Stimulated activated naive B cell treated with anti-CD40 and anti-IgM and Interleukin-4, amounts not matched to agents 10 μg/mL and 1 μg/mL and 100 μg/mL, for 72 hours (primary cell): ENCODE measurements at places on chromosomes 11 and 22.

DNA sequence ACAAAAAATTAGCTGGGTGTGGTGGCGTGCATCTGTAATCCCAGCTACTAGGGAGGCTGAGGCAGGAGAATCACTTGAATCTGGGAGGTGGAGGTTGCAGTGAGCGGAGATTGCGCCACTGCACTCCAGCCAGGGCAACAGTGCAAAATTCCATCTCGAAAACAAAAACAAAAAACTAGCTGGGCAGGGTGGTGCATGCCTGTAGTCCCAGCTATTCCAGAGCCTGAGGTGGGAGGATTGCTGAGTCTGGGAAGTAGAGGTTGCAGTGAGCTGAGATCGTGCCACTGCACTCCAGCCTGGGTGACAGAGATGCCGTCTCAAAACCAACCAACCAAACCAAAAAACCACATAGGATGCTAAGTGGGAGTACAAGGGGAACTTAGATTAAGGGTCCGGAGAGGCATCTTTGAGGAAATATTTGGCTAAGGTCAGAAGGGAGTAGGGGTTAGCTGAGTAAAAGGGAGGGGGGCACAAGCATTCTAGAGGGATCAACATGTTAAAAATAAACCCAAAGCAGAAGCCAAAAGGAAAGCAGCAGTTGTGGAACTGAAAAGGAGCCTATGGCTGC is 10.2 kb downstream of the PHF5A start:
- H3K36me3 ChIP-seq = peaks cover 23% of the 10 kb centered on the region
- H3K27me3 ChIP-seq = no peaks in the 10 kb centered on the region
- H3K4me3 ChIP-seq = no peak overlapping the region
- DNase-seq = no peak
- peak overlapping the region; percentile 62 for H3K27ac ChIP-seq
- H3K4me1 ChIP-seq = peaks cover 23% of the 10 kb centered on the region

GRCh38 chr11:66906061-66906733 is 49.3 kb downstream of the LRFN4 start:
- no peaks in the 10 kb centered on the region for H3K4me1 ChIP-seq
- no peak overlapping the region for H3K4me3 ChIP-seq
- peaks cover 7% of the 10 kb centered on the region for H3K27me3 ChIP-seq
- H3K36me3 ChIP-seq = no peaks in the 10 kb centered on the region
- no peak for DNase-seq

- peaks cover 34% of the 10 kb centered on the region for H3K4me1 ChIP-seq
- no peak for DNase-seq
- peaks cover 4% of the 10 kb centered on the region for H3K36me3 ChIP-seq
- peak overlapping the region; percentile 86 for H3K27ac ChIP-seq
- no peaks in the 10 kb centered on the region for H3K27me3 ChIP-seq
Observed at GRCh38 chr22:46612904-46613605, 7.1 kb upstream of the GRAMD4 start.

DNA sequence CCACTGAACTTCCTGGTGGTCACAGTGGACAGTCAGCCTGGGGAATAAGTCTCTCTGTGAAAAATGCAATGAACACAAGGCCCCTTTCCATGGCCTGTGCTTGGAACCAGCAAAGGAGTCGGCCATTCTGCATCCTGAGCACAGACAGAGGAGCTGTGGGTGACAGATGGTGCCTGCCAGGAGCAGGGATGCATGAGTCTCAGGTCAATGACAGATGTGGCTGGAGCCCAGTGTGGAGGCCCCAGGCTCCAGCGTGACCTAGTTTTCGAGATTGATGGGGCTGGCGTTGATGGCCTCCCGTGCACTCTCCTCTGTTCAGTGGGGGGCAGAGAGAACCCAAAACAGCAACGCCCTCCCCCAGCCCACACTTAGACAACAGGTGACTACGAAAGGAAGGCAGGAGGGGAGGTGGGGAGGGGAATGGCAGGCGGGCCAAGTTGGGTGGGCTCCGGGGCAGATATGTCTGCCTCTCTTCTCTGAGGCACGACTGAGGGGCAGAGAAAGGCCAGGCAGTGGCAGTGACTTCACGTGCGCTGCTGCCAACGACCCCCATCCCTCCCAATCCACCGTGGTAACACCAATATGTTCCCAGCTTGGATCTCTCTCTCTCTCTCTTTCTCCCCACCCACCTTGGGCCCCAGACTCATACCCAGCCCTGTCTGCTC is 34.4 kb upstream of the CD5 start:
- H3K36me3 ChIP-seq = peaks cover 50% of the 10 kb centered on the region
- H3K4me3 ChIP-seq = no peak overlapping the region
- H3K27ac ChIP-seq = peak overlapping the region; percentile 91
- no peak for DNase-seq

DNA sequence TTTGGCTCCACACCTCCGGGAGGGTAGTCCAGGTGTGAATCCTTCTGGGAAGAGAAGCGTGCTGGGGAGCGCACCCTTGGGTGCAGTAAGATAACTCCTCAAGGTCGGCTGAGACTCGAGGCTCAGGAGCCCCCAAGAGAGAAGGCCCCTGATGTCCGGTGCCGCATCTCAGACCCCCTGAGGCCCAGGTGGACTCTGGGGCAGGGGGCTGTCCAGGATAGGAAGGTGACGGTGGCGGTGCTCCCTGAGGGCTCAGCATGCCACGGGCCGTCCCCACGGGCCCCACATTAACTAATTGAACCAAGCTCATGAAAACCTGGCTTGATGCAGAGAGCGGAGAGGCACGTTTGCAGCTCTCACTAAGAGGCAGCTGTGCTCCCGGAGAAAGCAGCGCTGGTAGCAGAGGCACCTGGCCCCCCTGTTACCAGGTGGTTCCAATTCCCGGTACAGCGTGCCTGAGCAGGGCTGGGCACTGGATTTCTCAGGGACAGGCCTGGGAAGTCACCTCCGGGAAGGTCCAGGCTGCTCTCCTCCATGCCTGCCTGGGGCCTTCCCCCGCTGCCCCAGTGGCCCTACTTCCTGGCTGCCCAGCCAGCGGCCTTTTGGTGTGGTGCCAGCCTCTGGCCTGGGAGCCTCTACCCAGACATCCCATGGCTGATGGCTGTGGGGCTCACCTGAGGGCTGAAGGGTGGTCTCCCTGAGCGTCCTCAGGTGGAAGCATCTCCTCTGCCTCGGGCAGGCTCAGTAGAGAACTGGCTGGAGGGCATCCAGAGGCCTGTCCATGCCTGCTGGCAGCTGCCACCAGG is 1.1 kb downstream of the KCNQ1 start:
- peaks cover 30% of the 10 kb centered on the region for H3K4me1 ChIP-seq
- peak overlapping the region; percentile 90 for H3K4me3 ChIP-seq
- H3K27ac ChIP-seq = peak overlapping the region; percentile 87
- H3K27me3 ChIP-seq = peaks cover 7% of the 10 kb centered on the region

- peaks cover 4% of the 10 kb centered on the region for H3K4me1 ChIP-seq
- DNase-seq = no peak
- H3K27ac ChIP-seq = no peak overlapping the region
- H3K27me3 ChIP-seq = no peaks in the 10 kb centered on the region
Observed at GRCh38 chr11:78499971-78500370, 74.7 kb downstream of the NARS2 start.

DNA sequence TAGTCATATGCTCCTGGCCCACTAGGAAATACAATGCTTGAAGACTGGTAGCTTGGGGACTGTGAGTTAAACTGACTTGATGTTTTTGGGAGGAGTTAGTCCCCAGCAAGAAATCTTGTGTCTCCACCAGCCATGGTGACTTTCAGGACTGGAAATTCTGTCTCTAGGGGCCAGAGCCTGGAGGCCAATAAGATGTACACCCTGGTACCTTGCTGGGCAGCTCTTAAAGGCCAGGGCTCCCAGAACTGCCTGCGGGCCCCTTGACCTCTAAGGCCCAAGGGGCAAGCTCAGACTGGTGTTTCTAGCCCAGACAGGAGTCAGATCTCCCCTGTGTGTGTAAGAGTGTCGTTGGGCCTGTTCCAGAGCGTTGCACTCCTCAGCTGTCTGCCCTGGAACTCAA is 128.7 kb upstream of the C11orf58 start:
- H3K36me3 ChIP-seq = peaks cover 6% of the 10 kb centered on the region
- H3K27me3 ChIP-seq = peaks cover 20% of the 10 kb centered on the region
- DNase-seq = no peak
- peaks cover 28% of the 10 kb centered on the region for H3K4me1 ChIP-seq
- no peak overlapping the region for H3K4me3 ChIP-seq
- H3K27ac ChIP-seq = peak overlapping the region; percentile 11

GRCh38 chr22:19798891-19799293 is 38.3 kb downstream of the TBX1 start:
- H3K27ac ChIP-seq = no peak overlapping the region
- DNase-seq = no peak
- peaks cover 68% of the 10 kb centered on the region for H3K36me3 ChIP-seq
- no peaks in the 10 kb centered on the region for H3K27me3 ChIP-seq
- H3K4me3 ChIP-seq = no peak overlapping the region

GRCh38 chr22:30609260-30610185 is 2.5 kb downstream of the TCN2 start:
- no peaks in the 10 kb centered on the region for H3K36me3 ChIP-seq
- no peak overlapping the region for H3K4me3 ChIP-seq
- H3K27ac ChIP-seq = peak overlapping the region; percentile 83
- peaks cover 46% of the 10 kb centered on the region for H3K4me1 ChIP-seq
- DNase-seq = peak; percentile 28

DNA sequence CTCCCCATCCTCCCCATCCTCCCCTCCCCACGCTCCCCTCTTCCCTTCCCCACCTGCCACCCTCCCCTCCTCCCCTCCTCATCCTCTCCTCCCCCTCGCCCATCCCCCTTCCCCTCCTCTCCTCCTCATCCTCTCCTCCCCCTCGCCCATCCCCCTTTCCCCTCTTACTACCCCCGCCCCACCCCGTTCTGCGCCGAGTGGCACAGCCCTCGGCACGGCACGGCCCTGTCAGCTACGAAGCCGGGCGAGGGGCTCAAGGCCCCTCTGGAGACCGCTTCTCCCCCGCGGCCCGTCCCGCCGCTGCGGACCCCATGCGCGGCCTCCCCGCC is 449.9 kb downstream of the OPCML start:
- no peak overlapping the region for H3K4me3 ChIP-seq
- peaks cover 64% of the 10 kb centered on the region for H3K27me3 ChIP-seq
- DNase-seq = no peak
- H3K4me1 ChIP-seq = peaks cover 9% of the 10 kb centered on the region
- peaks cover 1% of the 10 kb centered on the region for H3K36me3 ChIP-seq

DNA sequence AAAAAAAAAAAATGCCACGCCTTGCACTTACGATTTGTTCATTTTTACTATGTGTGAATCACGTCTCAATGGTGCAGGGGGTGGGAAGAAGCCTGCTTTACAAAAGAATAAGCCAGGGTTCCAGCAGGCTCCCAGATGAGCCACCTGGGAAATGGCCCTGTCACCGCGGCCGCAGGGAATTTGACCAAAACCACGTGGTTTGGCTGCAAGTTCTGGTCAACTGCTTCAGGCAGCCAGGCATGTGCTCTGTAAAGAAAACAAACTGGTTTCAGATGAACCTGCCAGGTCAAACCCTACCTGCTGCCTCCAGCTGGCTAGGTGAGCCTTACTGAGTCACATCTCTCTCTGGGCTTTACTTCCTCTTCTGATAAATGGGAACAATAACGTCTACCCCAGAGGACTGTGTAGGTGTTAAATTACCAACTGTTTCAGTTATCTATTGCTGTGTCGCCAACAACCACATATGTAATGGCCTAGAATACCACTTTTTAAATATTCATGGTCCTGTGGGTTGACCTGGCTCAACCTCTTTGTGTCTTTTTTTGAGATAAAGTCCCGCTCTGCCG is 30.5 kb upstream of the GCAT start:
- H3K36me3 ChIP-seq = peaks cover 12% of the 10 kb centered on the region
- DNase-seq = peak; percentile 27
- peak overlapping the region; percentile 65 for H3K27ac ChIP-seq
- no peaks in the 10 kb centered on the region for H3K27me3 ChIP-seq

- no peak overlapping the region for H3K4me3 ChIP-seq
- peaks cover 11% of the 10 kb centered on the region for H3K4me1 ChIP-seq
- H3K27ac ChIP-seq = no peak overlapping the region
- no peaks in the 10 kb centered on the region for H3K36me3 ChIP-seq
- H3K27me3 ChIP-seq = peaks cover 53% of the 10 kb centered on the region
Observed at GRCh38 chr22:44277386-44278135, 35.2 kb downstream of the SHISAL1 start.

- no peak overlapping the region for H3K27ac ChIP-seq
- H3K27me3 ChIP-seq = peaks cover 9% of the 10 kb centered on the region
- H3K4me3 ChIP-seq = no peak overlapping the region
- no peak for DNase-seq
- peaks cover 3% of the 10 kb centered on the region for H3K36me3 ChIP-seq
Observed at GRCh38 chr11:110505528-110506284, 76.0 kb downstream of the FDX1 start.
